ENCODE measurements at places on chromosomes 3 and 15.
A peak's percentile ranks its signal among the peaks of the same experiment; 100 is the strongest.

DNA sequence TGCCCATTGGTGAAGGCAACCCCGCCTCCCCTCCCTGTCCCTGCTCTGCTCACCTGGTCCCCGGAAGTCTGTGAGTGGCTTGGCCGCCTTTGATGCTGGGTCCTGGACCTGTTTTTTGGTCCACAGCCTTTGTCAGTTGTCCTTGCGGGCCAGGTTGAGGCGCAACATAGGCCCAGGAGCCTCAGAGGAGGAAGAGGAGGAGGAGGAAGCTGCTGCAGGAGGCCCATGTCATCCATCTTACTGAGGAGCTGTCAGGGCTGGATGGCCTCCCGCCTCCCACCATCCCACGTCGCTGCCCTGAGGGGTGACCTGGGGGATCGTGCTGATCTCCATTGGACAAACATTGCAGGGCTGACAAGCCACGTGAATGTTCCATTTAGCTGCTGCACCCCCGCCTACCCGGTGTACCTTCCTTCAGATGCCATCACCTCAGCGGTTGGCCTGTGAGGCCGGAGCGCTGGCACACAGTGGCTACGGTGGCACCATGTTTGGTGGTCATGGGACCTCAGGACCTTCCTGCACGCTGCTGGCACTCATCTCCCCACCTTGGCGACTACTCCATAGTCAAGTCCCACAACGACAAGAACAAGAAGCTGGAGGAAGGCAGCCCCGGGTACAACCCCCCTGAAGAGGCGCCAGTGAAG lies 106.3 kb downstream of the SMAD6 start:
- DNase-seq, result no peak

- DNase-seq, result no peak
Observed at GRCh38 chr3:150830094-150830681, 67.2 kb upstream of the SIAH2 start.

DNA sequence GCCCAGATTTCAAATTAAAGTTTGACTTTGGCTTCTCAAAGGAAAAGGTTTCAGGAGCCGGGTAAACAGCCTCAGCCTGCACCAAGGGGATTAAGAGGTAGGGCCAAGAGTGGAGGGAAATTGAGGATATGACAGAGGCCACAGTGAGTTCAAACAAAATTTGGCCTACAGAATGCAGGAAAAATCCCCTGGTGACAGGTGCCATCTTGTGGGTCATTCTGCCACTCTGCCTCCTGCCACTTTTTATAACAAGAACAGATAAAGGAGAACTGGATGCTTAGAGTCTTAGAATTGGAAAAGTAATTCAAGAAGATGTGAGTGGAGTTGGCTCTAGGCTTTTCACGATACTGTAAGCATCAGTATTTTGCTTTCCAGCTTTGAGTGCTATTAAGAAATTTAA lies 253.2 kb downstream of the NR2F2 start:
- no peak for DNase-seq

GRCh38 chr3:18258492-18258891 lies 166.6 kb downstream of the SATB1 start:
- DNase-seq, result no peak

- DNase-seq, result peak; percentile 70
Observed at GRCh38 chr3:159322322-159322939, 520.6 kb downstream of the MFSD1 start.

GRCh38 chr15:34616613-34617012 lies 33.2 kb upstream of the GOLGA8B start:
- DNase-seq, result no peak

GRCh38 chr3:143676021-143676420 lies 172.2 kb downstream of the SLC9A9 start:
- no peak for DNase-seq

GRCh38 chr3:128618398-128618726 lies 32.3 kb downstream of the RPN1 start:
- no peak for DNase-seq

DNA sequence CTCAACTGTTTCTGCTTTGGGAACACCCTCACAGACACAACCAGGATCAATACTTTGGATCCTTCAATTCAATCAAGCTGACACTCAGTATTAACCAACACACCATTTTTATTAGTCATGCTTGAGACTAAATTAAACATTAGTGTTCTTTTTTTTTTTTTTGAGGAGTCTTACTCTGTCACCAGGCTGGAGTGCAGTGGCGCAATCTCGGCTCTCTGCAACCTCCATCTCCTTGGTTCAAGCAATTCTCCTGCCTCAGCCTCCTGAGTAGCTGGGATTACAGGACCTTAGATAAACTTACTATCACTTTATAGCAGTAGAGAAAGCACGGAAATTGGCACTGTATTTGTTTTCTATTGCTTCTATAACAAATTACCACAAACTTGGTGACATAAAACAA lies 2.0 kb upstream of the RAB11A start:
- DNase-seq, result no peak

GRCh38 chr3:60186359-60186758 lies 1064.9 kb downstream of the FHIT start:
- no peak for DNase-seq

GRCh38 chr3:33093847-33094246 lies 3.1 kb downstream of the GLB1 start:
- no peak for DNase-seq

GRCh38 chr3:189496375-189497138 lies 134.6 kb upstream of the TP63 start:
- no peak for DNase-seq

- peak; percentile 5 for DNase-seq
Observed at GRCh38 chr15:96087180-96087884, 243.2 kb upstream of the NR2F2 start.

DNA sequence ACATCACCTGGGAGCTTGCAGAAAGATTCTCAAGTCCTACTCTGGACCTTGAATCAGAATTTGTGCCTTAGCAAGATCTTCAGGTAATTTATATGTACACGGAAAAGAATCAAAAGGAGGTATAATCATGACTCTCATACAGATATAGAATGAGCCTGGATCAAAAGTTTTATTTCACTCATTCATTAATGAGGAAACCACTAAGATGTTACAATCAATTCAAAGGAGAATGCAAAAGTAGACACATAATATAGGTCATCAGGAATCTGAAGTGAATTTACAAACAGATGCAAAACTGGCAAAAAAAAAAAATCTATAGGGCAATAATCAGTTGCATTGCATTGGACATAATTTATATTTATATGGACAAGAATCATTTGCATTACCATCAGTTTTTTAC lies 195.4 kb upstream of the TLE3 start:
- no peak for DNase-seq

Data from nephron progenitor cell (in vitro differentiated cells).